Heart right ventricle (tissue), 16 donors: ENCODE measurements at places on chromosomes 16 and 17. TPM values are rescaled to one million over a fixed set of nuclear protein-coding genes. Genes with fewer than 3 reads are reported as not detected.

IRF8 gene
- polyA plus RNA-seq: 1.9 TPM

DNA sequence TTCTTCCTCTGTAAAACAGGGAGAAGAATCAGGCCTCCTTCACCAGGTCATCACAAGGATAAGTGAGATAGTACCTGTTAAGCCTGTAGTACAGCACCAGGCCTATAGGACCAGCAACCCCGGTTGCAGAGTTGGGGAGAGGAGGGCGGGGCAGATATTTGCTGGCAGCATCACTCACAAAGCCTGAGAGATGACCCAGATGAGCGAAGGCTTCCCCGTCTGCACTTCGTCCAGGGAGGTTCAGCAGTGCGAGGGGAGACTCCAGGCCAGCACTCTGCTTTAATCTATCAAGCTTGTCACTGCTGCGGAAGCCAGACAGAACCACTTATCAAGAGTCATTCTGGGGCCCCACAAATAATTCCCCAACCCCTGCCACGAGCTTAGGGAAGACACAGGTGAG, 15.8 kb upstream of the RBBP6 start:
- no peak for DNase-seq

- no peak for DNase-seq
Measured at GRCh38 chr16:85181739-85182129, 69.5 kb upstream of the CIBAR2 start.

CLDN7 gene
- polyA plus RNA-seq: 1.3 TPM
